Germinal center (tissue), 1 donor: ENCODE measurements at places on chromosomes 3 and 15.

DNA sequence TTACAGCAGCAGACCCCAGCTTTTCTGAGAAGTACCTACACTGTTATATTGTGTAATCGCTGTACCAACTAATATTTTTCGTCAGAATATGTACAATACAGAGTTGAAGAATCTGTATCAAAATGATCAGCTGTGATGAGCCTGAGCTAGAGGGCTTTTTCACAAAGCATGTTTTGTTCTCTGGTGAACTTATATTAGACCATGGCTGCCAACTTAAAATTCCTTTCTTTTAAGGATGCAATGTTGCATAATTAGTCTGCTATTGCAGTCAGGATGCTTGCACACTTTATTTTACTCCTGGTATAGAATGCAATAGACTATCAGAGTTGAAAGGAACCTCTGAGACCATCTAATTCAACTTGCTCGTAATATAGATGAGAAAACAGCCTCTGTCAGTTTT is 127.8 kb downstream of the RBMS3 start:
- DNase-seq, result no peak

DNA sequence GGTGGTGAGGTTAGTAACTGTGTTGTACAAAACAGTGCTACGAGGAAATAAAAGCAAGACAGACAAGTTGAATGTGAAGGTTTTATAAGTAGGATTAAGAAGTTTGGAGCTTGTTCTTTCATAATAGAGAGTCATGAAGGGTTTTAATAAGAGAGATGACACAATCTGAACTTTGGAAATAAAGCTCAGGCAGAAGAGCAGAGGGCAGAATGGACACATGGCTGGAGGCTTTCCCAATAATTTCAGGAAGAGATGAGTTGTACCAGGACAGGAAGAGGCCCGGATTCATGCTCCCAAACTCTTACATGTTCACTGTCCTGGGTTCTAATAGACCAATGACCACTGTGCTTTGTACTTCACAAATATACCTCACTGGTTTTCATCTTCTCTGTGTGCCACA is 194.8 kb downstream of the SLC9A9 start:
- DNase-seq, result no peak

GRCh38 chr3:156290924-156291271 is 170.5 kb downstream of the KCNAB1 start:
- DNase-seq, result no peak

DNA sequence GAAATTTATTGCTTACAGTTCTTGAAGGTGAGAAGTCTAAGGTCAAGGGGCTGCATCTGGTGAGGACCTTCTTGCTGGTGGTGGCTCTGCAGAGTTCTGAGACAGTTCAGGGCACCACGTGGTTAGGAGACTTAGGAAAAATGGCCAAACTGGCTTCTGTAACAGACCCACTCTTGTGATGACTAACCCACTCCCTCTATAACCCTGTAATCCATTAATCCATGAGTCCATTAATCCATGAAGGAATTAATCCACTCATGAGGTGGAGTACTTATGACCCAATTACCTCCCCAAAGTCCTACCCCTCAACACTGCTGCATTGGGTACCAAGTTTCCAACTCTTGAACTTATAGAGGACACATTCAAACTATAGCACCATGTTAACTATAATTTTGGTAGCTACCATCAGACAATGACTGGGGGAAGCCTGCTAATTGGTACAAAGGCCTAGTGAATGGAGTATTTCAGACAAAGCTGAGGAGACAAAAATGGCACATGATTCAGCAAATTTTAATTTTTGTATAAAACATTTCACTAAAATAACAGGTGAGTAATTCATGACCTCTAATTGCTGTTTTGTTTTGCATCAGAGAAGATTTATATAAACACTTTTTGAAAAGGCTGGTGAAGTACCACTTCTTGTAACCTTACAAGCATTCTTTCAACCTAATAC is 374.1 kb upstream of the TBL1XR1 start:
- no peak for DNase-seq

DNA sequence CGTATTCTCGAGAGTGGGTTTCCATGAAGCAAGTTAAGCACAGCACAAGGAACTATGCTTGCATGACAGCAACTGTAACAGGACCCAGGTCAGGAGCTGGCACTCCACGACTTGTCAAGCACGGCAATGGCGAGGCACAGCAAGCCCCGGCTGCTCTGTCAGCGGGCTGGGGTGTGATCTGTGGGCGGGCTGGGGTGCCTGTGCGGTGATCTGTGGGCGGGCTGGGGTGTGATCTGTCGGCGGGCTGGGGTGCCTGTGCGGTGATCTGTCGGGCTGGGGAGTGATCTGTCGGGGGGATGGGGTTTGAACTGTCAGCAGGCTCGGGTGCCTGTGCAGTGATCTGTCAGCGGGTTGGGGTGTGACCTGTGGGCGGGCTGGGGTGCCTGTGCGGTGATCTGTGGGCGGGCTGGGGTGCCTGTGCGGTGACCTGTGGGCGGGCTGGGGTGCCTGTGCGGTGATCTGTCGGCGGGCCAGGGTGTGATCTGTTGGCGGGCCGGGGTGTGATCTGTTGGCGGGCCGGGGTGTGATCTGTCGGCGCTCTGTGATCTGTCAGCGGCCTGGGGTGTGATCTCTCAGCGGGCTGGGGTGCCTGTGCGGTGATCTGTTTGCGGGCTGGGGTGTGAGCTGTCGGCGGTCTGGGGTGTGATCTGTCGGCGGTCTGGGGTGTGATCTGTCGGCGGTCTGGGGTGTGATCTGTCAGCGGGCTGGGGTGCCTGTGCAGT is 205.7 kb downstream of the XXYLT1 start:
- no peak for DNase-seq

DNA sequence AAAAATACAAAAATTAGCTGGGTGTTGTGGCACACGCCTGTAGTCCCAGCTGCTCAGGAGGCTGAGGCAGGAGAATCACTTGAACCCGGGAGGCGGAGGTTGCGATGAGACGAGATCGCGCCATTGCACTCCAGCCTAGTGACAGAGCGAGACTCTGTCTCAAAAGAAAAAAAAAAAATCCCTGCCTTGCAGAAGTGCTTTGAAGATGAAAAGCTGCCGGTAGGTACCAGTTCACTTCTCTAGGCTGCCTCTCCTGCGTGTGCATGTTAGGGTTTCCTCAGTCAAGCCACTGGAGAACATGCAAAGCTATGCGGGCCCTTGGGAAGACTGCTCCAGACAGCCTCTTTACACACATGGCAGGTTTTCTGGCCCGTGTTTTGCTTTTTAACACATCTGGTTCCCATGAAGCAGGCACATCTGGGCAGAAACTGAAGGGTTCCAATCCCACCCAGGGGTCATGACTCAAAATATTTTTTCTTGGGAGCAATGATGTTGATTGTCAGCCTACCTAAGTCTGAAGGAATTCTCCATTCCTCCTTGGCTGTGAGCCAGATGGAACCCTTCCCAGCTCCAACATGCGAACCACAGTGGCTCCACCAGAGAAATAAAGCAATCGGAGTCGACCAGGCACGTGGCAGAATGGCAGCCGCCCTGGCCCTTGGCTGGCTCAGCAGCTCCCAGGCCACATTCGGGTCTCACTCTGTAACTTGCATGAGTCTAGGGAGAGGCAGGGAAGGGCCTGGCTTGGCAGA is 29.6 kb downstream of the MGLL start:
- no peak for DNase-seq

DNA sequence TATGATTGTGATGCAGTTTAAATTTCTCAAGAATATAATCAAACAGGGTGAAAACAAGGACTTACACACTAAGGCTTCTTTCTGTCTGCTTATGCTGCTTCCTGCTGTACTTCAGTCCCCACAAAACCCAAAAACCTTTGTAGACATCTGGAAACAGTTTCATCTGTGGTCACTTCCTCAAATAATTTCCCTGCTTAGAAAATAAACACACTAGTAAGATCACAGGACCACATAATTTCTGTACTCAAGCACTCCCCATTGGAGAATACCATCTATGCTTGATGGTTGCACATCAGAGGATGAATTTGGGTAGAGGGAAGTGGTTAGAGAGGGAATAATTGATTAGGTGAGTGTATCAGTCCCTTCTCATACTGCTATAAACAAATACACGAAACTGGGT is 266.2 kb downstream of the LSAMP start:
- DNase-seq, result no peak

DNA sequence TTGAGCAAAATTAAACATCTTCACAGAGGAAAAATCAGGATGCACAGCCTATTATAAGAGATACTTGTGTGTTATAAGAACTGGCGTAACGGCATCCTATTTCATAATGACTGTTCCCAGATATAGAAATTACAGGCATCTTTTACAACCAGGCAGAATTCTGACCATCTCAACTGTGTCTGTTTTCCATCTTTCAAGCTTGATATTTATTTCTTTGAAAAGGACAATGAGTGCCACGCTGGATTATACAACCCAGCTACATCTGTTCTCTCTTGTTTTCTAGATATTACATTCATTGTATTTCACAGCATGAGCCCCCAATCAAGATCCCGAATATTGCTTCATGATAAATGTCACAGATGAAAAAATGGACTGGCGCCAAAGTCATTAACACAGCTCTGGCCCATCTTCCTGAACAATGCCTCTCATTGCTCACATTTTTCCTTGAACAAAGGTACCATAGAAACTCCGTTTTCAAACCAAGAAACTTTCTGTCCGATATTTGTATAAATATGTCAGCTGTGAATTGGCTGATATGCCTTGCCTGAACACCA is 420.6 kb downstream of the TBL1XR1 start:
- DNase-seq, result no peak

GRCh38 chr15:89648106-89649012 is 6.9 kb downstream of the KIF7 start:
- no peak for DNase-seq

DNA sequence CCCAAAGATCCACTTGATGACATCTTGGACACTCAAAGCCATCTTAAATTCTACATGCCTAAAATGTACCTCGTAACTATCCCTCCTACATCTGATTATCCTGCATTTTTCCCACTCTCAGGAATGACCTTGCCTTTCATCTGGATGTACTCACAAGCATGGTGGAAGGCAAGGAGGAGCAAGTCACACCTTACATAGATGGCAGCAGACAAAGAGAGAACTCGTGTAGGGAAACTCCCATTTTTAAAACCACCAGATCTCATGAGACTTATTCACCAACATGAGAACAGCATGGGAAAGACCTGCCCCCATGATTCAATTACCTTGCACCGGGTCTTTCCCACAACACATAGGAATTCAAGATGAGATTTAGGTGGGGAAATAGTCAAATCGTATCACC is 616.0 kb downstream of the MCTP2 start:
- no peak for DNase-seq

GRCh38 chr15:87877114-87877810 is 379.3 kb downstream of the NTRK3 start:
- no peak for DNase-seq

- DNase-seq, result no peak
Observed at GRCh38 chr15:80093854-80094418, 34.5 kb downstream of the ZFAND6 start.

DNA sequence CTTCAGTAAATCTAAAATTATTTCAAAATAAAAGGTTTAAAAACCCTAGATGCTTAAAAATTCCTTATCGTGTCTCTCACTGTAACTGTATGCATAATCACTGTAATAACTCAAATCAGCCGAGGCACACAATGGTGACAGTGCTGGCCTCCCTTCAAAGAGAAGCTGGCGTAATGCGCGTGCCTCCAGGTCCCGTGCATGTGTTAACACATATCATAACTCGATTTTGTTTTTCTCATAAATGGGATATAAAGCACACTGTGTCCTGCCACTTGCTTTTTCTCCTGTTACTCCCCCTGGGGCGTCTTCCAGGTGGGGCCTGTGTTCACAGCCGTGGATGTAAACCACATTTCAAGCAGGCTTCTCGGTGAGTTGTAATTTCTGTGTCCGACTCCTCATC is 56.0 kb downstream of the TPRA1 start:
- DNase-seq, result no peak

DNA sequence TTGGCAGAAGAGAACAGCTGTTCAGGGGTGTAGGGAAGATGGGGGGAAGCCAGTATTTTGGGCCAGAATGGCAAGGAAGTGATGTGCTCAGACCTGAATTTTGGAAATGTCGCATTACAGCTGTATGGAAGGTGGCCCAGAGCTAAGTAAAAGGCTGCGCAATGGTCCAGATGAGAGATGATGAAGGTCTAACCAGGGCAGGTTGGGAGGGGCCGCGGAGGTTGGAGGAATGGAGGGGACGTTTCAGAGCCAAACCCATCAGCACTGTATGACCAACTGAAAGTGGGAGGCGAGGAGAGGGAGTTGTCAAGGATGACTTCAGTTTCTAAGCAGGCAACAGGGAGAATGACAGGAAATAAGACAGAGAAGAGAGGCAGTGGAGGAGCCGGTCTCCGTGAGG is 60.8 kb downstream of the ADCY5 start:
- DNase-seq, result no peak

- DNase-seq, result no peak
Observed at GRCh38 chr15:85788771-85789495, 5.8 kb downstream of the KLHL25 start.

DNA sequence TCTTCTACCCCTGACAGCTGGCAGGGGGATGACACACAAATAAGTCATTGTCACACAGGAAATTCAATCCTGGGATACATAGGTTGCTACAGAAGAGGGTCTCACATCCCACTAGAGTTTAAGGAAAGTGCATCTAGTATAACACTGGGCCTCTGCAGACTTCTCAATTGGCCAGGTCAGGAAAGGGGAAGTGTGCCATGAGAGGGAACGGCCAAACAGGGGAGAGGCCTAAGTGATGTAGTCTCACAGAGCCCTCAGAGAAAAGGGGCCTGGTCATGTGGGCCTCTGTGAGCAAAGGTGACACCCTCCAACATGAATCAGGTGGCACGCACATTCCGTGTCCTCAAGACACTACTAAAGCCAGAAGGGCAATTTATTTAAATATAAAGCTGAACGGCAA is 11.2 kb downstream of the ZXDC start:
- no peak for DNase-seq

DNA sequence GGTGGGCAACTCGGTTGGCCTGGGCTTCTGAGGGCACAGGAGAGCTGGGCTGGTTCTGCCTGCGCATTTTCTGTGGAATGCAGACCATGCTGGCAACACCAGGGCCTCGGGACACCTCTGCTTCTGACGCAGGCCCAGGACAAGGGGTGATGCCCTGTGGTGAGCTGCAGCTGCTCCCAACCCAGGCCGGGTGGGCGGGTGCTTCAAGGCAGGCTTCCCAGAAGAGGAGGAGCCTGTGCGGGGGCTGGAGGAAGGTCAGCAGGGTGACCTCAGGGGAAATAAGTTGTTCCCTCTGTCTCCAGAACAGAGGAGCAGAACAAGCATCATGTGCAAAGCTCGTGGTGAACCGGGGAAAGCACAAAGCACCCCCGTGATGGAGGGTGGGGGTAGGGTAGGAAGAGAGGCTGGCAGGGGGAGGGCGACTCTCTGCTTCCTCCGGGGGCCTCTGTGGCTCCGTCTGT is 11.0 kb upstream of the PLXNA1 start:
- peak; percentile 37 for DNase-seq

GRCh38 chr15:83592370-83593040 is 61.4 kb upstream of the ADAMTSL3 start:
- DNase-seq, result no peak
